ENCODE measurements at places on chromosomes 4 and X.

- no peak for DNase-seq
These were observed 187.6 kb downstream of the TSPAN5 start for GRCh38 chr4:98470831-98471230.

GRCh38 chrX:44167116-44167515 lies 176.4 kb downstream of the EFHC2 start:
- no peak for DNase-seq

GRCh38 chrX:41759817-41760216 lies 35.8 kb downstream of the GPR82 start:
- DNase-seq, result peak; percentile 45

GRCh38 chrX:77264490-77264889 lies 182.7 kb upstream of the FGF16 start:
- no peak for DNase-seq

GRCh38 chr4:13219971-13220370 lies 264.2 kb downstream of the RAB28 start:
- DNase-seq, result no peak

GRCh38 chr4:4687935-4688727 lies 146.3 kb upstream of the STX18 start:
- no peak for DNase-seq

DNA sequence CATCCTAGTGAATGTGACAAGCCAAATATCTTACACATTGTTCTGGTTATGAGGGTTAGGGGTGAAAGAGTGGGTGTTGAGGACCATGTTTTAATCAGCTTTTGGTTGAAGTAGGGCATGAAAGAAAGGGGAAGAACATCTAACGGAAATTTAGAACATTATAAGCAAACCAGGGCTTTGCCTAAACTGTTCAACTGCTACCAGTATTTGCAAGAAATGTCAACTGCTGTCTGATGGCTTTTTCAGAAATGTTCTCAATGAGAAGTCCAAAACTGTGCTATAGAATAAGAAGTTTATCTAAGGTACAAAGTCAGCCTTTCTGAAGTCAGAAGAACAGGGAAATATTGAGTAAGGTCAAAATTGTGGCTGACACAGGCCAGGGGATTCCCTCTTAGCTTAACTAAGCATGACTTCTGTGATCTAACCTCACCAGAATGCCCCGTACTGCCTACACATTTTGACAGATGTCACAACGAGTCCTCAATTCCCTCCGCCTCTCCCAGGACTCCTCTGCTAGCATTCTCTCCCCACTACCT lies 67.1 kb downstream of the DTHD1 start:
- no peak for DNase-seq

DNA sequence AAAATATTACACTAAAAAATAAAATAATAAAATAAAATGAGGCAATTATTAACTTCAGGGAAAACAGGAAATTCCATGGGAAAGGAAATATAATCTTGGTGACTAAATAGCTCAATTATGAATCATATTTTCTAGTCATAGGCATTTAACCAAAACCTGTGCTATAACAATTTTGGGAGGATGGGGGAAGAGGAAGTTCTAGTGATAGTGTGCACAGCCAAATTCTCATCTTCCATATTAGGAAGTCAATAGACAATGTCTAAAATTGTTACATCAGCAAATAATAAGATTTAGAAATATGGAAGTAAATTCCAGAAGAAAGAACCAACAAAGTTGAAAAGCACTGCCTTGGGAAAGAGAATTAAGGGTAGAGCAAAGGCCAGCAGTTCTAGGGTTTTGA lies 2.8 kb downstream of the AWAT2 start:
- DNase-seq, result peak; percentile 48

GRCh38 chr4:28548594-28548993 lies 1688.0 kb downstream of the STIM2 start:
- no peak for DNase-seq

DNA sequence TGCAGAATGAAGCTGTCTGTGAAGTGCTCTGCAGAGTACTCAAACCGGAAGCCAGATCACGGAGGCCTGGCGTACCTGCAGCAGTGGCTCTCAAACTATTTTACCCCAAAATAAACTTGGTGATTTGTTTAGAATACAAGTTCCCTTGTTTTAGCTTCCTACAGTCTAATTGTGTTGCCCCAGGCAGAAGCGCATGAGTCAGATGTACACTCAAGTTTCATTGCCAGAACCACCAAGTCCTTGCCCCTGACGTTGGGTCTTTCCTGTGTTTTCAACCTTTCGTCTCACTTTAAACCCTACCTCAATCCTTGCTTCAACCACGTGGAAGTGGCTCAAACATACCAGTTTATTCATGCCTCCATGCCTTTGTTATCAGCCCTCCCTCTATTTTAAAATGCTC lies 66.2 kb upstream of the SLC7A11 start:
- peak; percentile 3 for DNase-seq

DNA sequence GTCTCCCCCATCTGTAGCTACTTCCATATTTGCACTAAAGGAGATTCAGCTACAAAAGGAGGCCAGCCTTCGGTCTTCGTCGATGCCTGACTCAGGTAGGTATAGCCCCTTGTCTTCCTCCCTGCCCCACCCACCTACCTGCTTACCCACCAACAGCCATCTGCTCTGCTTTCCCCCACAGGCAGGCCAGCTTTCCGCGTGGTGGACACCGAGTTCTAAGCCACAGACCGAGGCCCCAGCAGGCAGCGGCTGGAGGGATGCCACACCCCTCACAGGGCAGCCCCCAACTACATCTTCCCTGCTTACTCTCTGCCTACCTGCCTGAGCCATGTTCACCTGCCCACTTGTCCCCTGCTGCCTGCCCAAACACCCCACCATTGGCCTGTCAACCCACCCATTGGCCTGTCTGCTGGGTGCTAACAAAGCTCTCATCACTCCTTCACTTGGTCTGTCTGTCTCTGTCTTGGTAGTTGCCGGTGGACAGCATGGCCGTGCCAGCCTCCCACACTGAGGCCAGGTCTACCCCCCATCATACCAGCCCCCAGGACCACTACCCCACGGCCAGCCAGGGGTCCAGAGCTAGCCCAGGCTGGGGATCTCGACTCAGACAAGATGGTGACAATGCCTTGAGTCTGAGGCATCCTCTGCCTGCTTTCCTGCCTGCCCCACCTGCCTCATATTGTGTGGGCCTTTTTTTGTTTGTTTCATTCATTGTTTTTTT lies 4.1 kb upstream of the USP11 start:
- DNase-seq, result no peak

DNA sequence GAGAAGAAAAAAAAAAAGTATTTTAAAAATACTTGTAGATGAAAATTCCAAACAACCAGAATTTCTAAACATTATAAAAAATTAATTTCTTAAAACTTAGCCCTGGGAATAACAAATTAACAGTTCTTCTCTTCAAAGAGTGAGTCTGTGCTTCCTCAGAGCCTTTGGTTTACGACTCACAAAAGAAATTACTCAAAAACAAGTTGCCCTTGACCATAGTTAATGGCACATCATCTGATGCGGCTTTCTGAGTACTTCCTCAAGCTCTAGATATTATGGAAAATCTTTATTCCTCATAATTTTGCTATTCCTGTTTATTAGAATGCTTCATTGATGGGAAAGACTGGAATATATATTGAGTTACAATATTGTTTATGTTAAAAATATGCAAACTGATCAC lies 23.7 kb downstream of the TAPT1 start:
- no peak for DNase-seq

- DNase-seq, result no peak
These were observed 99.4 kb downstream of the HPGD start for GRCh38 chr4:174422893-174423256.

DNA sequence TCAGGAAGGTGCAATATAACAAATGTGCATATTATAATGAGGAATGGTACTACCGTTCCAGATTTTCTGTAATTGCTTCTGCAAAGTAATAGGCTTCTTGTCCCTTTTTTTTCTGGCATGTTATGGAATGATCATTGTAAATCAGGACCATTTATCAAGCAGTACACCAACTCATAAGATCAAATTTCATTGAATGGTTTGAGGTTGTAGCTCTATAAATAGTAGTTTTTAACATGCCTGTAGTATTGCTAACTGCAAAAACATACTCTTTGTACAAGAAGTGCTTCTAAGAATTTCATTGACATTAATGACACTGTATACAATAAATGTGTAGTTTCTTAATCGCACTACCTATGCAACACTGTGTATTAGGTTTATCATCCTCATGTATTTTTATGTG lies 12.6 kb downstream of the IBSP start:
- DNase-seq, result no peak

DNA sequence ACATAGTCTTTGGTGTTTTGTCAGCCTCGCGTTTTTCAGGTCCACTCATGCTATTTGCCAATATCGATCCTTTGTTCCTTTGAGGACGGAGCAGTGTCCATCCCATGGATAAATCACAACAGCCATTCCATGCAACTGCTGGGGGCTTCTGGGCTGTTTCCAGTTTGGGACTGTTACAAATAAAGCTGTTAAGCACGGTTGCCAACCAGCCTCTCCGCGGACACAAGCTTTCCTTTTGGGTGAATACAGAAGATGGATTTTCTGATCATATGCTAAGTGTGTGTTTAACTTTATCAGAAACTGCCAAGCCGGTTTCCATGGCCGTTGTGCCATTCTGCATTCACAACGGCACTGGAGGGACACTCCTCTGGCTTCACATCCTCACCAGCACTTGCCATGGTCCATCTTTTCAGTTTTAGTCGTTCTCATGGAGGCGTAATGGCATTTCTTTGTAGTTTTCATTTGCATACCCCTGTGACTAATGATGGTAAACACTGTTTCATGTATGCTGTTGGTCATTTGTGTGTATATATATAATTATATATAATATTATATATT lies 67.8 kb downstream of the ABLIM2 start:
- no peak for DNase-seq

- DNase-seq, result peak; percentile 3
These were observed 84.0 kb downstream of the PHKA2 start for GRCh38 chrX:18899796-18900380.

- DNase-seq, result peak; percentile 81
These were observed 73.1 kb downstream of the PACRGL start for GRCh38 chr4:20773144-20773997.

DNA sequence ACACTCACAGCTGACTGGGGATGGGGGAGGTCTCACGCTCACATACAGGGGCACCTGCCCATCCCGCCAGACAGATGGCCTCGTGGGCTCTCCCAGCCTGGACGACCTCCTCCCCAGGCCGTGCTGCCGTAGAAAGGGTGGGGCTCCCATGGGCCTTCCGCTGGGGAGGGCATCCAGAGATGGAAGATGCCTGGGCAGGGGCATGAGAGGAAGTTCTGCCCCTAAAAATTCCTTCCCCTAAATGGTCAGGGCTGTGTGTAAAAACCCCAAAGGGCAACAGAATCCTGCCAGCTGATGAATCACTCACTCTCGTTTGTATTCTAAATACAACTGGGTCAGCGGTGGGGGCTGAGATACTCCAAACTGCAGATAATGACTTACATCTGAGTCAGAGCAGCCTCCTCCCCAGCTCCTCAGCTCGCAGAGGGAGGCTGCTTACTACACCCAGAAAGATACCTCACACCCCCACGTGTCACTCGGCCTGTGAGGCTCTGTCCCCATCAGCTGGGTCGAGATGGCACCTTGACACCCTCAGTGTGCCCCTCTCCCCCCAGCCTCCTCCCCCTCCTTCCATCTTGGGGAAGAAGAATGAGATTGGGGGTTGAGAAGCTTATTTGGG lies 10.1 kb downstream of the WDR1 start:
- DNase-seq, result peak; percentile 90

- DNase-seq, result peak; percentile 33
These were observed 142.9 kb upstream of the MBNL3 start for GRCh38 chrX:132631579-132632232.

DNA sequence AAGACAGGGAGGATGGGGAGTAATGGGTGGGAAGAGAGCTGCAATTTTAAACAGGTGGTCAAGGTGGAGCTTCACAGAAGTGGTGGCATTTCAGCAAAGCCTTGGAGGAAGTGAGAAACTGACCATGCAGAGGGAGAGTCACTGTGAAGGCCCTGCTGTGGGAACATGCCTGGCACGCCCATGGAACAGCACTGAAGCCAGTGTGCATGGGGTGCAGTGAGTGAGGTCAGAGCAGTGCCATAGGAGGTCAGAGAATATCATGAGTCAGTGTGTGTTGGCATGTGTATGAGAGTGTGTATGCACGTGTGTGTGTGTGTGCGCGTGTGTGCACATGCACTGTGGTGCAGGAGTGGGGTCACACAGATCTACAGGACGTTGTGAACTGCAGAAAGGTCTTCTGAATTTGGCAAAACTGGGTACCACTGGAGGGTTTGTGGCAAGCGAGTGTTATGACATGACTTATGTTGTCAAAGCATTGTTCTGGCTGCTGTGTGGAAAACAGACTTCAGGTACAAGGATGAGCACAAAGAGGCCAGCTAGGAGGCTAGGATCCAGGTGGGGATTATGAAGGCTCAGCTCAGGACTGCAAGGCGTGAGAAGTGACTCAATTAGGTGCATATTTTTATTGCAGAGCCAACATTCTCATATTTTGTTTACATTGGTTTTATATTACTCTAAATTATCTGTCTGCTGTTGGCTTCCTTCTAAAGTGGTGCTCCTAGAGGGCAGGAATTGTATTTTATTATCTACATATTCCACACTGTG lies 34.0 kb downstream of the ZNF827 start:
- no peak for DNase-seq

GRCh38 chr4:135277068-135277979 lies 1075.7 kb upstream of the PABPC4L start:
- DNase-seq, result no peak

GRCh38 chrX:102860235-102860634 lies 76.8 kb upstream of the RAB40AL start:
- no peak for DNase-seq

- no peak for DNase-seq
These were observed 15.7 kb downstream of the DMD start for GRCh38 chrX:33195698-33196097.

DNA sequence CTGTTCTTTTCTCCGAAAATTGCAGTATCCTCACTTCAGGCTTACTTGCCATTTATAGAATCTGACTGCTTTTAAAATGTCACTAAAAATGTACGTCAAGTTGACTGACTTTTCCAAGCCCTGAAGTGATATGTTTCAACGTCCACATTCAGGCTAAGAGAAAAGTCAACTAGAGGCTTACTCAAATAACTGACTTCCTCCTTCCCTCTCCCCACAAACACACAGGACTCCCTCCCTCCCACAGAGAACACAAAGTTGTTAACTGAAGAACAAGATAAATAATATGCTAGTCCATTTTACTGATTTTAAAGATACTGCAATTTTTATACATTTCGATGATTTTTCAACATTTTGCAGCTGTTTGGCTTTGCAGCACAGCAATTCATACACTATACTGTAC lies 13.8 kb upstream of the CDKL2 start:
- DNase-seq, result no peak

GRCh38 chr4:185987961-185988627 lies 80.9 kb upstream of the TLR3 start:
- no peak for DNase-seq

GRCh38 chrX:23201706-23202105 lies 132.9 kb upstream of the PTCHD1 start:
- no peak for DNase-seq

All from endothelial cell of umbilical vein (primary cell).